ENCODE measurements at places on chromosomes 11 and 22.

- DNase-seq, result no peak
Measured at GRCh38 chr11:63639199-63639832, 25.1 kb upstream of the PLAAT3 start.

- DNase-seq, result no peak
Measured at GRCh38 chr11:8415195-8415594, 151.5 kb upstream of the LMO1 start.

- DNase-seq, result no peak
Measured at GRCh38 chr11:76785513-76785912, 2.4 kb downstream of the TSKU start.

GRCh38 chr11:61702701-61703312, 22.6 kb downstream of the DAGLA start:
- DNase-seq, result no peak

DNA sequence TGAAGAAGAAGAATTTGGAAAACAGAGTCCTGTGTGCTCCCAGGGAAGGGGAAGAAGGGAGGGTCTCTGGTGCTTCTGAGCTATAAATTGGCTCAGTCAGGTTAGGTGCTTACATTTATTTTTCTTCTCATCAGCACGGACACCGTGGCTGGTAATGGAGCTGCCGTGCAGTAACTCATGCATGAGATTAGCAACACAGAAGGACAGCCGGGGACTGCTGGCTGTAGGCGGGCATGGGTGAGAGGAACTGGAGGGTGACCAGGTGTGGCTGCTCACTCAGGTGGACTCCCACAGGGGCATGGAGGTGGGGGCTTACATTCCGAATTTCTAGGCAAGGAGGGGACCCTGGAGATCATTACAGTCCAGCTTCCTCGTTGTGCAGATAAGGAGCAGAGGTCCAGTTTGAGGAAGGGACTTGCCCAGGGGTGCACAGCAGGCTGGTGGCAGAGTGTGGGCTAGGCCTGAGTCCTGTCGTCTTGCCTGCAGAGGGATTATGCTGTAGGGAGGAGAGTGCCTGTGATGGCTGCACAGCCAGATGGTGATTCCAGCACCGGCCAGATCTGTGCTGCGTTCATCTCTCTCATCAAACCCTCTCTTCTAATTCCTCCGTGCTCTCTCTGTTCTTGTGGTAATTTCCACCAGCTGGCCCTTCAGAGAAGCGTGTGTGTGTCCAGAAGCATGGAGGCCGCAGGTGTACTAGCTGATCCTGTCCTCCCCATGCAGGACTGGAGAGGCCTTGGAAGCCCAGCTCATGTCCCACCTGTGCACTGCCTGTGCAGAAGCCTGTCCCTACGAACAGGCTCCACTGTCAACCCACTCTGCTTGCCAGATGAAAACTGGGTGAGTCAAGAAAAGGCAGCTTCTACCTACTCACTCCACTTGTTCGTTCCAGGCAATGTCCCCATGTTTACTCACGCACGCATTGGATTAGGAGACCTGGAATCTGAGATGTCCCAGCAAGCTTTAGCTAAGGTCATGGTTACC, 78.9 kb downstream of the NTM start:
- DNase-seq, result no peak

DNA sequence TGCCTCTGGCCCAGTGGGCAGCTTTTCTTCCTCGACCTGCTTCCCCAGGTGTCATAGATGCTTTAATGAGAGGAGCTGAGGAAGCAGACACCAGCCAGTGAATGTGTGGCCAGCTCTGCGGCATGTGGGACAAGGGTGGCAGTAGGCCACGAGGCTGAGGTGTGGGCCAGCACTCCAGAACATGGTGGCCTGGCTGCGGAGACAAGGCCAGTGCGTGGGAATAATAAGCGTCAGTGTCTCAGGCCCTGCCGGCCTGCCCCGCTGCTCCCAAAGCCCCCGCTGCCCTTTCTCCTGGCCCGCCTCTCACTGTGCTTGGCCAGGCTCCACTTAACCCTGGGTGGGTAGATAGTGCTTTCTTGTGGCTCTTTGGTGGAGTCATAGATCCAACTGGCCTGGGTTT, 2.1 kb downstream of the MAPK8IP1 start:
- DNase-seq, result no peak

Measured in NCI-H510A (cell line).